ENCODE measurements at places on chromosomes 13 and 19. TPM values are rescaled to one million over a fixed set of nuclear protein-coding genes. Genes with fewer than 3 reads are reported as not detected.

Gene FAM216B
- 36.3 TPM for total RNA-seq

Gene IRGC
- not detected for total RNA-seq

Gene TNFSF9
- total RNA-seq: 10.1 TPM

Gene CGB8
- total RNA-seq: not detected

Gene MAP4K1
- total RNA-seq: 4.0 TPM

Gene CYP2S1
- 13.2 TPM for total RNA-seq

Gene ATP12A
- 0.40 TPM for total RNA-seq

Gene METTL21C
- not detected for total RNA-seq

Gene ONECUT3
- total RNA-seq: not detected

Gene FBXO17
- 10.4 TPM for total RNA-seq

Gene SLC7A10
- 0.71 TPM for total RNA-seq

Gene OR7D2
- not detected for total RNA-seq

Gene CRX
- not detected for total RNA-seq

Gene CNFN
- 1.0 TPM for total RNA-seq

Gene OR7A5
- not detected for total RNA-seq

Gene ZNF492
- total RNA-seq: 0.09 TPM

Gene CD209
- 3.3 TPM for total RNA-seq

Gene DACH1
- total RNA-seq: 5.4 TPM

Gene KLK11
- total RNA-seq: 38.6 TPM

Gene SPTBN4
- total RNA-seq: 0.80 TPM

Gene SMARCA4
- 116 TPM for total RNA-seq

Gene DCT
- total RNA-seq: 1.1 TPM

Gene RPS5
- total RNA-seq: 1,036 TPM

Gene ZNF845
- 8.8 TPM for total RNA-seq
